ENCODE measurements at places on chromosomes 2 and 18.
A peak's percentile ranks its signal among the peaks of the same experiment; 100 is the strongest.

GRCh38 chr2:47626664-47627063 is 156.3 kb upstream of the MSH6 start:
- no peak for DNase-seq

DNA sequence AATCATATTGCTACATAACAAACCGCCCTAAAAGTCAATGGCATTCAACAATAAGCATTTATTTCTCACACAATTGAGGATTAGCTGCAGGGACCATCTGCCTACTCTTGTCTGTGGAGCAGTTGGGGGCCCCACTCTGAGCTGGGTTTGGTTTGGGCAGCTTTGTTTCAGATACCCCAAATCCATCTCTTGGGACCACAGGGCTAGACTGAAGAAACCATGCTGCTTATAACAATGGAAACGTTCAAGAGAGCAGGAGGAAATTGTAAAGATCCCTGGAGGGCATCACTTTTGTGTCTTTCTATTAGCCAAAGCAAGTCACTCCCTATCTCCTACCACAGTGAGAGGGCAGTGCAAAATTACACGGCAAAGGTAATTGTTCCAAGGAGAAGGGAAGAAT is 146.5 kb upstream of the MGAT5 start:
- no peak for DNase-seq

DNA sequence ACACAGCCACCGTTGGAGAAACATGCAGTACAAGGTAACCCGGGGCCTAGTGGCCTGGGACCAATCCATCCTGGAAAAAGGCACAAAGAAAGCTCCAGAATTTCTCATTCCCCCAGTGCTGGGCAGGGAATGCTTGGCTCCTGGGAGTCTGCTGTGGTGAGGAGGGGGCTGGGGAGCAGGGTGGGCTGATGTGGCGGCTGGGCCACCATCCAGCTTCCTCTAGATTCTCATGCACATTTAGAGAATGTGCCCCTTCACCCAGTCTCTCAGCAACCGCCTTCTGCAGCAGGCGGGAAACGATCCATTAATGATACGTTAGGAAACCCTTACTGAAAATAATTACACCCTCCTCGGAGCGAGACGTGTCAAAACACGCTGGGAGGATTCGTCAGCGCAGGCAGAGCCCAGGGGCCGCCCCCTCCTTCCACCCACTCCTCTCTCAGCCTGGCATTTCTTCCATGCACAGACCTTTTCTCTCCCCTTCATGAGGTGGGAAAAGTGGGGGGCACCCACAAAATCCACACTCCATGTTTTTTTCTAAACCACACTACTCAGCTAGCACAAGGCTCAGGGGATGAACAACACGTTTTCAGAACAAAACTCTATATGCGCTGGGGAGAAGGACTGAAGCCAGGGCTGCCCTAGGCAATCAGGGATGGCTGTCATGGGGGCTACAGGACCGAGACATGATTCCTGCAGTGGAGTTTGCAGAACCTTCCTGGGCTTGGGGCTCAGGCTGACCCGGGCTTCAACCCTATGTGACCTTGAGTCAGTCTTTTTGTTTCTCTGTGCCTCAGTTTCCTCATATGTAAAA is 56.1 kb upstream of the SMAD7 start:
- peak; percentile 39 for DNase-seq

DNA sequence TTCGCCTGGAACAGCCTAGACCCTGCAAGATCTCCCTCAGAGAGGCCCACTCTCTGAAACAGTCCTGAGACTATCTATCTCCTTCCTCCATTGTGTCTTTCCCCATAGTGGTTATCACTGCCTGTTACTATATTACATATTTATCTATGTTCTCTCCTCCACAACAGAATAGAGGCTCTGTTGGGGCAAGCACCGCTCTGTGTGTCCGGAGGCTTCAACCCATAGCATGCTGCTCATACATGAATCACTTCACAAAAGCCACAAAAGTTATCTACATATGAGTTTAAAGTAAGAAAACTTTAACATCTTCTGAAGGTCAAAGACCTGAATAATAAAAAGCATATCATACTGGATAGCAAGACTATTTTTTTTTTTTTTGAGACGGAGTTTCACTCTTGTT is 242.1 kb upstream of the HS6ST1 start:
- DNase-seq, result no peak

GRCh38 chr2:26745609-26746327 is 18.3 kb upstream of the SLC35F6 start:
- peak; percentile 26 for DNase-seq

DNA sequence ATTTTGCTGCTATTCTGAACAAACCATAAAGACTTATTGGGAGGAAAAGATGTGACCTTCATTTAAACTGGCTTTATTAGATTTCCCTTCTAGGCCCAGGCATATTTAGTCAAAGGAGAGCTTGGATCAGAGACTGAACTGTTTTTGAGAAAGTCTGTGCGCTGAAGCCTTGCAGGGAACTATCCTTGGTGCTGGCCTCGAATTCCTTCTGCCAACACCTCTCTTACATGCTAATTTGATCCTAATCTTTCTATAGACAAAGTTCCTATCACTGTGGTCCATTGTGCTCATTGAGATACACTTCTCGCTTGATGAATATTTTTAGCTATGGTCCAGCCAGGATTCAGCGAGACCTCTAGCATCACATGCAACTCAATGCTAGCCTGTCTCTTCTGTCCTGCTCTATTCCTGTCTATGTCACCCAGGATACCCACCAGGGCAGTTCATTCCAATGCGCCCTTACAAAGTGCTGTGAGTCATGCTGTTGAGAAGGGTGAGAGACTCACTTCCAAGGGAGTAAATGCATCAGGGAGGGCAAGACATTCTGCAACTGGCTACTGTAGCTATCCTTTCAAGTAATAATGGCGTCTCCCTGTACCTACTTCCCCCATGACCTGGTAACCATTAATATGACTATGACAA is 356.7 kb upstream of the LYPD1 start:
- no peak for DNase-seq

DNA sequence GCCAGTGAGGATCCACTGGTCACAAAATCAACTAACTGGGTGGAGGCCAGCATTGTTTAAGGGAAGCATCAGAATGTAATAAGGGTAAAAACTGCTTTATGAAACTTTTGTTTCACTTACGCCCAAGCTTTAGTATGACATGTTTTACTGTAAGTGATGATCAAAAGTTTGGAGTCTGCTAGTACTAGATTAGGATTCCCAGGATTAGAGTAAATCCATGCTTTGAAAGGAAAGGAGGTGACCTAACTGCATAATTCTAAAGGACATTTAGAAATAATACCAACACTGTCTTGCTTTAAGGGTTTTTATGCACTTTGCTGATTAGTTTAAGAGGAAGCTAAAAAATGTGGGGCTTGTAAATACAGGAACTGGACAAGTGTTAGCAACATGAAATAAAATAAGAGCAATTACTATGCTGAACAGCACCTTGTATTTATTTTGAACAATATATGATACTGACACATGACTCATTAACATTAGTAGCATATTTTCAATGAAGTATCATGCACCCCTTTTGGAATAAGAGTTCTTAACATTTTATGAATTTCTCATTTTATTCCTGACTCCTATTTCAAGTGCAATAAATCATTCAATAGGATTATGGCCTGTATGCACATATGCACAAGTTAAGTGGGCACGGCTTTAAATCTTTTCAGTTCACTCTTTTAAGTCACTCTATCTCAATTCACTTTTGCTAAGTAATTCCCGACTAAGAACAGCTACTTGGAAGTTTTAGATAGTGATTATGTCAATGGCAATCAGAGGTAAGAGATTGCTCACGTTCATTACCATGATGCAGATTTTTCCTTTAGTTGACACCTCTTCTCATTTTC is 62.5 kb downstream of the STK39 start:
- DNase-seq, result no peak

GRCh38 chr2:240997856-240998705 is at the start of gene SNED1:
Gene SNED1 (plus strand): TSS chr2:240998618. CDS start chr2:240998838, 220 bp downstream.
- DNase-seq, result peak; percentile 46

- no peak for DNase-seq
Measured at GRCh38 chr2:54867457-54867856, 144.0 kb downstream of the EML6 start.

DNA sequence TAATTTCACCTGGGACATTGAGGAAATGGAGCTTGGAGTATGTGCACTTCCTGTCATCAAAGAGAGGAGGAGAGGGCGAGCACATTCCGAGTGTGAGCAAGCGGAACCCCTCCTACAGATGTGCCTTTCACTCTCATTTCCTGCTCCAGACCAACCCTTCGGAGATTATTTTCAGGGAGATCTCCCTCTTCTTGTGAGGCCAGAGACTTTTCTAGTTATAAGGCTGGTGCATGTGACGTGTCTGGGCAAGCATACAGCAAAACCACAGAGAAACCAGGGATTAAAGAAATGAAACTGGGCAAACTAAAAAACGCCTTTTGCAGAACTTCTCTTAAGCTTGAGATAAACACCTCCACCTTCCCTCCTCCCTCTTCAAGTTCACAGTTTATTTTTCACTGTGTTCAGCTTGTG is 409.2 kb upstream of the TCF4 start:
- no peak for DNase-seq

DNA sequence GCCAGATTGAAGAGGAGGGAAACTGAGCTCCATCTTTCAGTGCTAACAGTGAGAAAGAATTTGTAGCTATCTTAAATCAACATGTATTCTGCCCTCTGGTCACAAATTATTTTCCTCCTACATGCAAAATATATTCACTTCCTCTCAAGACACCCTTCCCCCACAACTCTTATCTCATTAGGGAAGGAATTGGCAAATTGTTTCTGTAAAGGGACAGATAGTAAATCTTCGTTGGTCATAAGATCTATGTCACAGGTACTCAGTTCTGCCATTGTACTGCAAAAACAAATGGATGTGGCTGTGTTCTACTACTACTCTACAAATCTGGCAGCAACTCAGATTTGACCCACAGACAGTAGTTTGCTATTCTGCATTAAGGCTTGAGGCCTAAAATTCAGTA is 53.0 kb upstream of the CYP20A1 start:
- no peak for DNase-seq

DNA sequence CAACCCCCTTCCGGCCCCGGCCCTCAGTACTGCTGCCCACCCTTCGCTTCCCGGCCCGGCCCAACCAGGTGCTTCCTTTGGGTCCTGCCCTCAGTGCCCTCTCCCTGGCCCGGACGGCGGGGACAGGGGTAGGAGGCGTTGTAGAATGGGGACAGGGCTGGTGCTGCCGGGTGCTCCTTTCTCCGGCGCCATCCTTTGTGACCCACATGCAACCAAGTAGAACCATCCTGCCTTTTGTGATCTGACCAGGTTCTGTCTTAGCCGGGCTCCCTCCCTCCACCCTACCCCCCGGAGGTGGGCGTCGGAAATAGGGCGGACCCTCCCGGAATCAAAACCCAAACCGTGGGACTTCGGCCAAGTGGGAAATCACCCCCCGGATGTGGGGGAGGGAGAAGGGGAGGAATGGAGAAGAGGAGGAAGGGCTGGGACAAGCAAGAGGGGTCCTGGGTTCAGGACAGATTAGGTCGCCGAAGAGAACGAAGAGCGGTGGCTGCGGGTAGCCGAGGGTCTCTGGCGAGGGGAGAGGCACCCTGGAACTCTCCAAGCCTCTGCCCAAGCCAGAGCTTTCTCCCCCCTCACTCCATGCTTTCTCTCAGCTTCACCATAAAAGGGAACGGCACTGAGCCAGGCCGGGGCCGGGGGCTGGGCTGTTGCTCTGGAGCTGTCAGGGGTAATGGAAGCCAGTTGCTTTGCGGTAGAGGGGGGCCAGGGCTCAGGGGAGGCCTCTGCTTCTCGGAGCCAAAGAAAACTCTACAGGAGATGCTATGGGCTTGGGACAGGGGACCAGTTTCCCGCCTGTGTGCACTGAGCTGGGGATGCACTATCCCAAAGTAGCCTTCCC is 756 bp upstream of the OST4 start:
- DNase-seq, result no peak

- DNase-seq, result no peak
Measured at GRCh38 chr18:51163543-51163942, 33.9 kb downstream of the MEX3C start.

DNA sequence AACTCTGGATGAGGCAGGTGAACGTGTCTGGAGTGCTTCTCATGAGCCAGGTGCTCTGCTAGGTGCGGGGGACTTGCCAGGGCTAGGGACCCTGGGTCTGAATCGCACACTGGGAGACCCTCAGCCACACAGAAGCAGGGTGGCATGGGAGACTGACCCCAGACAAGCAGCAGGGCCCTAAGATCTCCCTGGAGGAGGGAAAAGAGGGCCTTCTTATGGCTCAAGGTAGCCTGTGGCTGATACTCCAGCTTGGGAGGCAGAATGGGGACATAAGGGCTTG is 12.8 kb upstream of the CIB4 start:
- DNase-seq, result no peak

DNA sequence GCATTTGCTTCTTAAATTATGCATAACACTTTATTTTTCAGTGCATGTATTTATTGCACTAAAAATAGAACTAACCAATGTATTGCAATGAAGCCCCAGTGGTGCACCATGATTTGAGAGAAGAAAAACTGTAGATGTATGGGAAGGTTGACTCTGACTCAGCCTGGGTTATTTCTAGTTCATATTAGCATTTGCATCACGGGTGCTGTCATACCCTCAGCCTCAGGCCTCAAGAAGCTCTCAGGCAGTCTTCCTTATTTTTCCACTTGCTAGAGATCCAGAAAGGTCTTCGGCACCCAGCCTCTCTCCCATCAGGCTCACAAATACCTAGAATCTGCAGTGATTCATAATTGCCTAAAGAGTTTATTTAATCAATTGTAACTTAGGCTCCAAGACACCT is 148.0 kb downstream of the DNER start:
- no peak for DNase-seq

Measured in NCI-H526 treated with DMSO at 0.1 percent for 48 hours (cell line).